ENCODE measurements at places on chromosomes 4 and X.

GRCh38 chr4:185713272-185713671 is 98.7 kb downstream of the SORBS2 start:
- no peak for DNase-seq

- DNase-seq: no peak
Observed at GRCh38 chr4:146507632-146508031, 14.1 kb downstream of the SLC10A7 start.

- DNase-seq: no peak
Observed at GRCh38 chrX:120464411-120464810, 4.7 kb downstream of the LAMP2 start.

- DNase-seq: peak; percentile 15
Observed at GRCh38 chr4:165208221-165208652, 876 bp downstream of the KLHL2 start.

DNA sequence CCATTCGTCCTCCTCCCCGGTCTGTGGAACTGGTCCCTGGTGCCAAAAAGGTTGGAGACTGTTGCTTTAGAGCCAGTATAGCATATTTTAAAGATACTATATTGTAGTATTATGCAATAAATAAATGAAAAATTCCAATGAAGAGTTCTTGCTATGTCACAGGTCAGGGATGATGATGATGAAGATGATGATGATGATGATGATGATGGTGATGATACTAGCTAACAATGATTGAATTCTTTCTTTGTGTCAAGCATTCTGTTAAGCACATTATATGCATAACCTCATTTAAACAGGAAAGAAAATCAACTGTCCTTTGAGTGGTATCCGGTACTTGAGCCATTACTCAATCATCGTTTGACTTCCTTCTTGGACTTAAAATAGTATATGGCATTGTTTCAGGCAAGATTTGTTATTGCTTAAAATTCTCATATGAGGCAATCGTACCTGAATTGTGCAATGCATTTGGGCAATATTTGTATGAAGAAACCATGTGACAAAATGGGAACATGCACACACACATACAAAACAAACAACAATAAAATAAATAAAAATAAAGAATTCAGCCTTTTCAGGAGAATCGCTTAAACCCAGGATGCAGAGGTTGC is 22.8 kb upstream of the TLR2 start:
- DNase-seq: no peak

DNA sequence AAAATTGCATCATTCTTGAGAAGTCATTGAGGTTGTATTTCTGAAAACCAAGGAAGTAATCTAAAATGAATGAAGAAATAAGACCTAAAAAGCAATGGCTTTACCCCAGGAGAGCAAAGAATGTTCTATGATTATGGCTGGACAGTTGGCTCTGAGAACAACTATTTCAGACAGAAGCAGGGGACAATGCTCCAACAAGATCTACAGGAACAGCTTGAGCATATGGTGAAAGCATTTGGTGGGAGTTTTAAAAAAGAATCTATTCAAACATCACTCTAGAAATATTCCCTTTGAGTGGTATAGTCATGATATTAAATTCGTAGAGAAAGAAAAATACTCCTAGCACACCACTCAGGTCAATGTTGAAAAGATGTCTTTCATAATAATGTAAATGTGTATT is 26.7 kb downstream of the DYNLT3 start:
- DNase-seq: no peak

GRCh38 chr4:55013431-55013955 is 111.9 kb downstream of the KDR start:
- DNase-seq: no peak

DNA sequence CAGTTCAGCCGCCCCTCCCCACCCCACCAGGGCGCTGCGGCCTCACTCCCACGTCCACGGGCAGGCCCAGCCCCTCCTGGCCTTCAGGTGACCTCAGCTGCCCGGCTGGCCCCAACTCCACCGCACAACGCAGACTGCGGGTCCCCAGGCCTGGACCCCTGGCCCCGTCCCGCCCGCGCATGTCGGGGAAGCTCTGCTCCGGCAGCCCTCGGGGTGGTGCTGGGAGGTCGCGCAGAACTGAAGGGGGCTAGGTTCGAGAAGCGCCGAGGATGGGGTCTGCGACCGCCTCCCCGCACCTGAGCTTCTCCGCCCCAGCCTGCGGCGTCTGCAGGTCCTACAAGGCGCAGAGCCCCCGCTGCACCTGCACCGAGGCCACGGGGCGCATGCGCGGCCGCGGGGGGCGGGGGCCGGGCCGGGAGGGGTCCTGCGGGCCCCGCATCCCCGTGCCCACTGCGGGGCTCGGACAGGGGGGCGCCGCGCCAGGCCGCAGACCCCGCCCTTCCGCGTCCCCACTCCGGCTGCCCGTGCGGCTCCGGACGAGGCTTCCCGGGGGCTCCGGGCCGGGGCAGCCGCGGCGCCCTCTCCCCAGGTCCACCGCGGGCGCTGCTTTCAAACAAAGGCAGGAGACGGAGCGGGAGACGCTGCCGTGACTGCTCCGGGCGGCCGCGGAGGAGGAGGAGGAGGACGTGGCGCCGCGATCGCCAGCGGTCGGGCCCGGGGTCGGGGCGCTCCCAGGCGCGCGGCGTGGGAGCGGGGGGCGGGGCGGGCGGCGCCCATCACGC is 672 bp upstream of the NAT8L start:
- no peak for DNase-seq

All from central memory CD4-positive, alpha-beta T cell (primary cell).